ENCODE measurements at places on chromosomes 1 and 21. TPM values are rescaled to one million over a fixed set of nuclear protein-coding genes. Genes with fewer than 3 reads are reported as not detected.

Gene ANKRD35
- total RNA-seq, result 8.8 TPM

Gene GJB3
- total RNA-seq, result 0.16 TPM

Gene HES5
- not detected for total RNA-seq

Gene UTS2
- not detected for total RNA-seq

Gene NHLH2
- total RNA-seq, result not detected
